ENCODE measurements at places on chromosomes 16 and 17.

DNA sequence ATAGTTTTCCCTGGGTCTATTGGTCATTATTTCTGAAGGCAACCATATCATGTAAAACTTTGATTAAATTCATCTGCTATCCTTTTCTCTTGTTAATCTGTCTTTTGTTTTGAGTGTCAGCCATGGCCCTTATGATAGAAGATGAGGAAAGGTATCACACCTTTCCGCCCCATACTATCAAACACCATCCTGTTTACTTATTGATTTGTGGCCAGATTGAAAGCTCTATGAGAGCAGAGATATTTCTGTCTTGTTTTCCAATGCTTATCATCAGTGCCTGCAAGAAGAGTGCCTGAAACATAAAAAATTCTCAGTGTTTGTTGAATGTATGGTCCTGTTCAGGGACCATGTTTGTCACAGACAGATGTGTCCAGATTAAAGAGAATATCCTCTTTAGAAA lies 22.6 kb upstream of the DHX8 start:
- no peak for DNase-seq

GRCh38 chr16:30604316-30604947 lies 5.8 kb downstream of the ZNF689 start:
- no peak for DNase-seq

DNA sequence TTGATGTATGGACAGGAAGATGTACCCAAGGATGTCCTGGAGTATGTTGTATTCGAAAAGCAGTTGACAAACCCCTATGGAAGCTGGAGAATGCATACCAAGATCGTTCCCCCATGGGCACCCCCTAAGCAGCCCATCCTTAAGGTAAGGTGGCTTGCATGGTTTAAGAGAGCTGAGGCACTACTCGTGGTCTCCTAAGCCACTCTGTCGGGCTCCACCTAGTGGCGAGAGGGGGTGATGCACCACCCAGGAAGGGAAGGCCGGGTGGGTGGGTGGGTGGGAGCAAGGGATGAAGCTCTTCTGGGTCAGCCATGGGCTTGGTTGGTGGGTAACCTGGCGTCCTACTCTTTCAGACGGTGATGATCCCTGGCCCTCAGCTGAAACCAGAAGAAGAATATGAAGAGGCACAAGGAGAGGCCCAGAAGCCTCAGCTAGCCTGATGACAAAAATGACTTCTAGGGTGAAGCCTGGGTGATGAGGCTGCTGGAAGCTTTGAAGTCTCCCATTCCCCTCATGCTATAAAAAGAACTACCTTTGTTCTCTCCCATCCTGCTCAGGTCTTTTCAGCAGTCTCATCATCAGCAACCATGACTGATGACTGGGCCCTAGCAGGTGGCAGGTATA lies 21.5 kb downstream of the GPR179 start:
- peak; percentile 67 for DNase-seq

GRCh38 chr17:62965174-62965685 lies 805 bp upstream of the TANC2 start:
- no peak for DNase-seq

DNA sequence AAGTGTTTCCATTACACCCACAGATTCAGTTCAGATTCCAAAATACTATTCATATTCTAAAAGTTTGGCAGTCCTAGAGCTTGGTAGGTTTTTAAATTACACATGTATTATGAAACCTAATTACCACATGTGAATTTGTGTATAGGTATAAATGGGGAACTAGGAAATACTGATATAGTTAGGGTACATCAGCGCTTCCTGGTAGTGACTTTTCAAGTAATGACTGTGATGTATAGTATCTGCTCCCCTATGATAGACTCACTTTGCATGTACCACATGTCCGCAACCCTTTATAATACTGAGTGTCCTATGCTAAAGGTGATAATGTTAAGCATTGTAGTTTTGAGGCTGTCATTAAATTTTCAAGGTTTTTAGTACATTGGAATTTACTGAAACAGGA lies 22.9 kb downstream of the CDK12 start:
- no peak for DNase-seq

GRCh38 chr17:77882481-77883212 lies 75.9 kb upstream of the TNRC6C start:
- peak; percentile 43 for DNase-seq

- DNase-seq, result peak; percentile 49
Measured at GRCh38 chr17:28916302-28916934, 13.5 kb upstream of the DHRS13 start.

DNA sequence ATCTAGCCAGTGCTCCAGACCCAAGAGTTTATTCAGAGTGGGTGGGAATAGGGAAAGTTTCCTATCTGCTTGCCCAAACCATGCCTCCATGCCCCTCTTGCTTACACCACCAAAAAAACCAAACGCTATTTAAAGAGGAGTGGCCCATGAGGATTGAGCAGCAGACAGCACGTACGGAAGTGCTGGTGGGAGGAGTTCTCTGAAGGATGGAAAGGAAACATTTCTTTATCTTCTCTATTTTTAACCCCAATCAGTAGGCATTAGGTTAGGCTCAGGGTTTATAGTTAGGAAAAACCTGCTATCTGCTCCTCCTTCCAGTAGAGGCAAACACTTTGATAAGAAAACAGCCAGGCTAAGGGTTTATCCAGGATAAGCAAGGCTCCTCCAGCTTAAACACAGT lies 235.3 kb downstream of the ZFHX3 start:
- DNase-seq, result no peak

DNA sequence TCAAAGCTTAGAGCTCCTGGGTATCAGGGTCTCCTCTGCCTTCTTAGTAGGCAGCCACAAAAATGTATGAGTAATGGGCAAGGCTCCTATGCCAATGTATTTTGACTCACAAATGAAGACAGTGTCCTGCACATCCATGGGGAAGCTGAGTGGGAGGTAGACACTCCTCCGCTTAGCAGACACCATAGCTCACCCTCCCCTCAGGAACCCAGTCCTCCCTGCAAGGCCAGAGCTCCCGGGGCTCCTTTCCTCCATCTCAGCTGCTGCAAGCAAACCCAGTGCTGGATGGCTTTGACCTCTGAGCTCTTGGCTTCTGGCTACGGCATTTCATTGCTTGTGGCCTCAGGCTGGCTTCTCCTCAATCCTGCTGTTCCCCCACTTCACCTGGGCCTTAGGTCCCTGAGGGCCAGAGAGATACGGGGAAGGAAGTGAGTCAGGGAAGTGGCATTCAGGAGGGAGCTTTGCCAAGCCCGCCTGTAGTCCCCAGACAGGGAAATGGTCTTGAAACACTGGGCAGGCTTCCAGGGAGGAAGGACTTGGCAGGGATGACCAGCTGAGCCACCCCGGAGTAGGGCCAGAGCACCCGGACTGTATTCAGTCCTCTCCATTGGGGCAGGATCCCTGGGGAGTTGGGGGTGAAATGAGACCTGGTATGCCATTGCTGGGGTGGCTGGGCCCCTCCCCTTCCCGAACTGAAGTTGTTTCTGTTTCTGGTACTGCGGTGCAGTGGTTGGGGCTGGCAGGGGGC lies 4.5 kb downstream of the ABCC3 start:
- DNase-seq, result peak; percentile 59

- DNase-seq, result no peak
Measured at GRCh38 chr17:40309031-40309948, at the start of gene RARA. TSS of gene RARA (plus strand) at chr17:40309180. CDS start at chr17:40331219, 22,039 bp downstream.

GRCh38 chr17:22669721-22670120 lies 977.4 kb downstream of the KCNJ18 start:
- DNase-seq, result no peak

- no peak for DNase-seq
Measured at GRCh38 chr17:7323731-7324437, 5.3 kb downstream of the NEURL4 start.

GRCh38 chr17:12790249-12791106 lies 1.2 kb downstream of the ARHGAP44 start:
- DNase-seq, result no peak

GRCh38 chr17:17840751-17841591 lies 4.2 kb upstream of the SREBF1 start:
- no peak for DNase-seq

Measured in RPMI8226 (cell line).